ENCODE measurements at places on chromosomes 1 and 21. TPM values are rescaled to one million over a fixed set of nuclear protein-coding genes. Genes with fewer than 3 reads are reported as not detected.

DNA sequence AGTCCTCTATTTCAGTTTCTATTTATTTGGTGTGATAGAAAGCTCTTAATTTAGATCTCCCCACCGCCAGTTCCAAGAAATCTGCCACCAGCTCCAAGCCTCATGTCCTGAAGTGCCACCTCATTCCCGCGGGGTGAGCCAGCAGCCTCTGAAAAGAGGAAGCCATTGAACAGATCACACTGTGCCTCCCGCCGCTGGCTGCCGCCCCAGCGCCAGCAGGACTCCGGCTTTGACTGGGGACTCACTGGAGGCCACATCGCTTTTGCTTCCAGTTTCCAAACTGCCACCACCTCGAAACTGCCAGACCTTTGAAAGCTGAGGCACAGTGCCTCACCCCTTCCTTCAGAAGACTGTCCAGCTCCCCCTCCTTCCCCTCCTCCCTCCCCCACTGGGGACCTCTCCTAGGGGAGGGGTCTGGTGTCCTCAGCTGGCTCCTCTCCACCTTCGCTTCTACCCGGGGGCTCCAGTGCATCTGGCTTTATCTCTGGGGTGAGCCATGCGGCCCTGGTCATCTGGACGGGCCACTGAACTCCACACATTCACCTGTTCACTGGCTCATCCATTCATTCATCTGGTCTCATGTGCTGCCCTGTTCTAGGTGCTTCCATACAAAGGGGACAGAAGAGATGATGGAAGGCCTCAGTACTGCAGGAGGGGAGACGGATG is 58.9 kb downstream of the VPS26C start:
- DNase-seq: no peak

The FAM229A gene
- 5.2 TPM for total RNA-seq

DNA sequence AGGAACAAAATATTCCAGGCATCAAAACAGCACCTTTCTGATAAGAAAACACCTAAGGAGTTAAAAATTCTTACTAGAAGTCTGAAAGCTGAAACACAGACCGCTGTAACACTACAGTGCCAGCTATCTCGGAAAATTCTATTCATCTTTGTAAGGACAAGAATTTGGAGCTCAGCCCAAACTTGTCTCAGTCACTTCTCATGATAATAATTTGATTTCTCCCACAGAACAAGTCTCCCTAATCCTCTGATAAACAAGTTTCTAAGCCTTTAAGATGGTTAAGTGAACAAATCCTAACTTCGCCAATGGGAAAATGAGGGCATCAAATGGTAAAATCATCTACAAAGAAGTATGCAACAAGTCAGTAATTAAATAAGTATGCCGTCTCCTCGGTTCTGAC is 59.9 kb downstream of the SIPA1L2 start:
- DNase-seq: no peak

The ALG14 gene
- total RNA-seq: 0.51 TPM

DNA sequence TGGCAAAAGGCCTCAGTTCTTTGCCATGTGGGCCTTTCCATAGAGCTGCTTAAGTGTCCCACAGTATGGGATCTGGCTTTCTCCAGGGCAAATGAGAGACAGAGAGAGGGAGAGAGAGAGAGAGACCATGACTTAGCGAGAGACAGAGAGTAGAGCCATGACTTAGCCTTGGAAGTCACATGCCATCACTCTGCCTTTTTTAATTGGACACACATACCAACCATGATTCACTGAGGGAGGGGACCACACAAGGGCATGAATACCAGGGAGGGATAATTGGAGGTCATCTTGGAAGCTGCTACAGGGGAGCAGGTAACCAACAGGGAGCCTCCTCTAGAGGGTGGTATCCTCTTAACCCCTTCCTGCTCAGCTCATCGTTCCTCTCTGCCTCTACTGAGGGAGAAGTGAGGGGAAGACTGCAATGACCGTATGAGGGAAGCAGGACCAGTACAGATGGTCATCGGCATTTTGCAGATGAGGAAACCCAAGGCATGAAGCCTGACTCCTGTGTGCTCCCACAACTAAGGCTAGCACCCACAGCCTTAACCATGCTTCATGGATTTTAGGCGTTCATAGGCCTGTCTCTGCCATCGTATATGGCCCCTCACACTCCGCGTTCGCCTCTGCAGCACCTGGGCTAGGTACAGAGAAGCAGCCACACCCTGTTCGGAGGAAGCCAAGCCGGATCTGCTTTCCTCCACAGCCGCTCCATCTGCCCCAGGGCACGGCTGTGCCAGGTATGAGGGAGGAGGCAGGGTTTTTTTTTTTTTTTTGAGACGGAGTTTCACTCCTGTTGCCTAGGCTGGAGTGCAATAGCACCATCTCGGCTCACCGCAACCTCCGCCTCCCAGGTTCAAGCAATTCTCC is 38.6 kb downstream of the MEF2D start:
- no peak for DNase-seq

All from uterus (tissue), 4 donors.